ENCODE measurements at places on chromosomes 7 and 10.
A peak's percentile ranks its signal among the peaks of the same experiment; 100 is the strongest.

GRCh38 chr10:32957341-32958084, 517 bp downstream of the ITGB1 start:
- DNase-seq: peak; percentile 52

- DNase-seq: no peak
Measured at GRCh38 chr7:90945104-90945787, 319.0 kb upstream of the FZD1 start.

DNA sequence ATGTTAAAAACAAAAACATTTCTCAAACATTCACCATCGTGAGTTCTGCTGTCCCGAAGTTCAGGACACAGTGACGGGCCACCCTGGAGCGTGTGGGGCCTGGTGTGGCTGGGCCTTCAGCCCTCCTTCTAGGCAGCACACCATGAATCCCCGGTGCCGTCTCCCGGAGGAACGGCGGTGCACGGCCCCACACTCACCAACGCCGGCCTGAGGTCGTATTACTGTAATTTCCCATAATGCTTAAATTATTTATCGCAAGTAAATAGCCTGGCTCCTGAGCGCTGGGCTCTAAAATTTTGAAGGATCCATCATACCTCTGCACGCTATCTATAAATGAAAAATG, 1.4 kb downstream of the STK32C start:
- DNase-seq: no peak

GRCh38 chr7:150570556-150571465, 3.6 kb downstream of the GIMAP4 start:
- no peak for DNase-seq

- DNase-seq: no peak
Measured at GRCh38 chr10:24468281-24468751, 255.4 kb downstream of the ARHGAP21 start.

GRCh38 chr10:129771024-129771423, 193.1 kb downstream of the EBF3 start:
- DNase-seq: no peak

DNA sequence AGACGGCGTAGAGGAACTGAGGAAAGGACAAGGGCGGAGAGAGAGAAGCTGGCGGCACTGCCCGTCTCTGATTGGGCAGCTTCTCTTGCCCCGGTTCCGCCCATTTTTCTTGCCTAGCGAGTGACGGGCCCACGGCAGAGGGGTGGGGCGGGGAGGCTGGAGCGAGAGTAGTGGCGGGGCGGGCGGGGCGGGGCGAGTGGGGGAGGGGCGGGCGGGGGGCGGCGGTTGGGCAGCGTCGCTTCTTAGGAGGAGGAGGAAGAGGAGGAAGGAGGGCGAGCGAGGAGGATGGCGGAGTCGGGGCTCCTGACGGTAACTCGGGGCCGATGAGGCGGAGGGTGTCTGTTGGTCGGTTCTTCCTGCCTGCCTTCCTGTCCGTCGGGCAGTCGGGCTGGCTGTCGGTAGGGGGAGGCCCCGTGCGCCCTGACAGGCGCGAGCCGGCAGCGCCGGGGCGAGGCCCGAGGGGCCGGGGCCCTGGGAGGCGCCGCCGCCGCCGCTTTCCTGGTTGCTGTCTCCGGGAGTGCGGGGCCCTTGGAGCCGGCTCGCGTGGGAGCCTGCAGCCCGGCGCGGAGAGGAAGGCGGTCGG, at the start of gene SHOC2:
TSS of gene SHOC2 (plus strand) at position 256 of the 583 bp plus-strand sequence. CDS start 44,755 bp downstream, outside the sequence.
- DNase-seq: peak; percentile 99

DNA sequence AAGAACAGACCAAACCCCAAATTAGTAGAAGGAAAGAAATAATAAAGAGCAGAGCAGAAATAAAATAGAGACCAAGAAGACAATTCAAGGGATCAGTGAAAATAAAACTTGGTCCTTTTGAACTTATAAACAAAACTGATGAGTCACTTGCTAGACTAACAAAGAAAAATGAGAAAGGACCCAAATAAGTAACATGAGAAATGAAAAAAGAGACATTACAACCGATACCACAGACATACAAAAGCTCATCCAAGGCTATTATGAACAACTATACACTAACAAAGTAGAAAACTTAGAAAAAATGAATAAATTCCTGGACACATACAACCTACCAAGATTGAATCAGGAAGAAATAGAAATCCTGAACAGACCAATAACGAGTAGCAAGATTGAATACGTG, 414.5 kb downstream of the HTR7 start:
- DNase-seq: no peak

- no peak for DNase-seq
Measured at GRCh38 chr7:119395024-119395423, 878.0 kb upstream of the KCND2 start.

- DNase-seq: no peak
Measured at GRCh38 chr7:104861729-104862390, 152.1 kb upstream of the KMT2E start.

DNA sequence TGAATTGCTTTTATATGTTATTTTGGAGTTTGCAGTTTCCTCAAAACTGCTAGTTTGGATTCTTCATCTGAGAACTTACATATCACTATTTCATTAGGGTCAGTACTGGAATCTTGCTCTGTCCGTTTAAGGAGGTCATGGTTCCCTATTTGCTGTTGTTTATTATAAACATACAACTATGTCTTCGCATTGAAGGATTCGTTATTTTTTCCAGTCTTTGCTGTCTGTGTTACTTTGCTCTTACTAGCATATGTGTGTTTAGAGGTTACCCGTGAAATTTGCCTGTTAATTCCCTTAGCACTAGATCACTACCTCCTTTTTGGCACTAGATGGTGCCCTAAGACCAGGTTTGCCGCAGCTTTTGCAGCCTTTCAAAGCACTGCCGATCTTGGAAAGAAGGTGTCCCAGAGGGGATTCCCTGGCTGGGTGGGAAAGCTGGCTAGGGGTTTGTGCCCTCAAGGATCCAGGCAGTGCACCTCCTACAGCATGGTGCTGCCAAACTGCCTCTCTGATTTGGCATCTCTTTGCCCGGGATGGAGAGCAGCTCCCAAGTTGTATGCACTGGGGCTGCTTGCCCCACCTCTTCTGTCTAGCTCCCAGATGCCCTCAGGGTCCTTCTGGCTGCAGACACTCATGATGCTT, 103.1 kb upstream of the APBB1IP start:
- peak; percentile 47 for DNase-seq

DNA sequence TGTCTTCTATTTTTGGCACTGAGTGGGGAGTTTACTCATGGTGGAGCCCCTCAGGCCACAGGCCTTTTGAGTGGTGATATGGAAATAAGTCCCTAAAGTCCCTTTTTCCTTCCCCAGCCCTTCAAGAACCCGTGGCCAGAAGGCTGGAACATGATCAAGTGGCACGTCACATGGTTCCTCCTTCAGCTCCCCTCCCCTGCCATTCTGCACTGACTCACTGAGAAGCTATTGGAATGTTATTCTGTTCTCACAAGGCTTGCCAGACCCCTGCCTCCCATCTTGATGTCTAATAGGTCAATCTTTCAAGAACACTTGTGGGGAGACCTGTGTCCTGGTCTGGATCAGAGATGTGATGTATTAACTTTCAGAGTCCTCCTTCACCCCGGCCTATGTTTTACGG, 279.8 kb downstream of the SEC23IP start:
- no peak for DNase-seq

GRCh38 chr10:44881649-44882048, 29.5 kb upstream of the TMEM72 start:
- no peak for DNase-seq

DNA sequence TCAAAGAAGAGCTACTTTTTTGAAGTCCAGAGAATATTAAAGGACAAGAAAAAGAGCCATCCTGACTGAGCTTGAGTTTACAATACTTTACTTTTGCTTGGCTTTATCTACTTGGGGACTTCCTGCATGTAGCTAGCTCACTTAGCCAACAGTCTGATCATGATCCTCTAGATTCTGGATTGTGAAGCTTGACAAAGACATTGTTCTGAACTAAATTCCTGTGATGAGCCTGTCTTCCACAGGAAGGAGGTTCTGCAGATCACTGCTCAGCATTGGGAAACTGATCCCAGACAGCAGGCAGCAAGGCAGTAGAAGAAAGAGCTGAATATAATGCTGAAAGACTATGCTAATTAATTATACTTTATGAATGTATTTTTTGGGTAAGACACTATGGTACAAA, 296.4 kb downstream of the DGKB start:
- DNase-seq: no peak

DNA sequence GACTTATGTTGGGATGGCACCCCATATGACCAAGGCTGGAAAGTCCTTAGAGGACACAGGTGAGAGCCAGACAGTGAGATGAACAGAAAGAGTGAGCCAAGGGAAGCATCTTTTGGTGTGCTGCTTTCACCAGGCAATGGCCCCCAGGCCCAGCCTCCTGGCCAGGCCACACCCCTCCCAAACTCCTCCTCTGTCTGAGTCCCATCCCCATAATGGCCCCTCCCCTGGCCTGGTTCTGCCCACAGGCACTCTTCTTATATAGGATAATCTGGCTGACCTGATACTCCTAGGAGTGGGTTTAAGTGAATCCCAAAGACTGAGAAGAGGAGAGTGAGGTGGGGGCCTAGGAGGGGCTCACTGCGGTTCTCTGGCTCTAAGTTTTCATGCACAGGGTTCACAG, 252.5 kb downstream of the RPS24 start:
- no peak for DNase-seq

DNA sequence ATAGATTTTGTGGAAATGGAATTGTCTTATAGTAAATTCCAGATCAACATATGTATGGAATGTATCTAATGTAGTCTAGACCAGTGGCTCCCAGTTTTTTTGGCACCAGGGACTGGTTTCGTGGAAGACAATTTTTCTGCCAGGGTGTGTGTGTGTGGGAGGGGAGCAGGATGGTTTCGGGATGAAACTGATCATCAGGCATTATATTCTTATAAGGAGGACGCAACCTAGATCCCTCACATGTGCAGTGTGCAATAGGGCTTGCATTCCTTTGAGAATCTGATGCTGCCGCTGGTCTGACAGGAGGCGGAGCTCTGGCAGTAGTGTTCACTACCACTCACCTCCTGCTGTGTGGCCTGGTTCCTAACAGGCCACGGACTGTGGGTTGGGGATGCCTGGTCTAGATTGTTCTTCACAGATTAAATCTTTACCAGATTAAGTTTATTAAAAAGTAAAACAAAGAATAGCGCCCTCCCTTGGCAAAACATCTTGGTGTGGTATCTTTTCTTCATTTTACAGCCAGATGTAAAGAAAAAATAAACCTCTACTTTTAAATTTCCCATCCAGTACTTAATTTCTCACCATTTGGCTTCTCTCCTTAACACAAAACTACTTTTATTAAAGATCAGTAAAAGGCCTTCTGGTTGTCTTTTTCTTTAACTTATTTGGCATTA, 48.4 kb downstream of the SEPTIN7 start:
- no peak for DNase-seq

- no peak for DNase-seq
Measured at GRCh38 chr10:29181936-29182335, 106.9 kb upstream of the LYZL1 start.

DNA sequence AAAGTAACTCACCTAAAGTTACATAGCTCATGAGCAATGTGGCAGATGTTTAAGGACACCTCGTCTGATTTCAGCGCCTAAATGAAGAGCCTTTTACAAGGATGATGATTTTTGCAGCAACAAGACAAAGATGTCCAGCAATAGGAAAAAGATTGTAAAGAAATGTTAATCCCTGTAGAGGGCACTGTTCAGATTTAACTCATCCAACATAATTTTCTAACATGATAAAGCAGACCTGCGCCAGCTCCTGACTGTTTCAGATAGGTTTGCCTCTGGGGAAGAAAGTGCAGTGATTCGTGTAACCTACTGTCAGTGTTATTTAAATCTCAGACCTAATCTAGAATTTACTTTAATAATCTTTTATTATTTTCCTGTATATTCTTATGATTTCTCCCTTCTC, 595.2 kb downstream of the AUTS2 start:
- no peak for DNase-seq

- DNase-seq: no peak
Measured at GRCh38 chr10:30968711-30969110, 63.0 kb downstream of the ZNF438 start.
